ENCODE measurements at places on chromosomes 3 and 15.

- DNase-seq = no peak
Observed at GRCh38 chr3:167992381-167992780, 103.3 kb downstream of the GOLIM4 start.

- DNase-seq = no peak
Observed at GRCh38 chr3:59381282-59381681, 331.5 kb upstream of the CFAP20DC start.

- DNase-seq = no peak
Observed at GRCh38 chr3:9080163-9080562, 116.9 kb upstream of the RAD18 start.

- no peak for DNase-seq
Observed at GRCh38 chr3:94063496-94064119, 747 bp downstream of the NSUN3 start.

DNA sequence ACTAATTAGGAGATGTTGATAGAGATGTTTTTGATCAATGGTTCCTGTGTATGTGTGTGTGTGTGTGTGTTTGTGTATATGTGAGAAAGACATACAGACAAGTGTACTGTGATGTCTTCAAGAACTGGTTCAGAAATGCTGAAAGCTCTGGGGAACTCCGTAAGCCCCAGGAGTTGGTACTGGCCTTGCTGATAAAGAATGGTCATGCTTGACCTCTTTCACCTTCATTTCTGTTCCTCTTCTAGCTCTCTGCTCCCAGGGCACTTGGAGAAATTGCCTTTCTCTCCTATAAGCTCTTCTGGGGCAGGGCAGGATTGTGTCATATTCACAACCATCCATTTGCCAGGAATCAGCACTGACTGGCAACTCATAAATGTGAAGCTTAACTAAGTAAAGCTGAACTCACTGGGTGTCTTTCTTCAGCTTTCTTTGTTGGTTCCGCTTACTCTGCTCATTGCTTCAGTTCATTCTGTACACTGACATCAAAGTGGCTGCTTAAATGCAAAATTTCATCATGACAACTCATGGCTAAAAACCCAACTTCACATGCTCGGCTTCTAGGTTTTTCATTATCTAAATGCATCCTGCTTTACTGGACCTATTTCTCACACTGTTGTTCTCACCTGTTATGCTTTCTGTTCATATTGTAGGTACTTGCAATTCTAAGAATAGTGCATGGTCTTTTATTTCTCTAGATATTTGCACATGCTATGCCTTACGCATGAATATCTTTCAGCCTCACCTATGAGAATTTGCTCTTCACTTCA is 162.1 kb upstream of the LYSMD4 start:
- no peak for DNase-seq

- DNase-seq = no peak
Observed at GRCh38 chr3:131072099-131072559, 45.5 kb downstream of the NEK11 start.

- no peak for DNase-seq
Observed at GRCh38 chr3:188183452-188183851, 29.5 kb downstream of the LPP start.

GRCh38 chr3:157958457-157958856 is 147.8 kb downstream of the SHOX2 start:
- no peak for DNase-seq

DNA sequence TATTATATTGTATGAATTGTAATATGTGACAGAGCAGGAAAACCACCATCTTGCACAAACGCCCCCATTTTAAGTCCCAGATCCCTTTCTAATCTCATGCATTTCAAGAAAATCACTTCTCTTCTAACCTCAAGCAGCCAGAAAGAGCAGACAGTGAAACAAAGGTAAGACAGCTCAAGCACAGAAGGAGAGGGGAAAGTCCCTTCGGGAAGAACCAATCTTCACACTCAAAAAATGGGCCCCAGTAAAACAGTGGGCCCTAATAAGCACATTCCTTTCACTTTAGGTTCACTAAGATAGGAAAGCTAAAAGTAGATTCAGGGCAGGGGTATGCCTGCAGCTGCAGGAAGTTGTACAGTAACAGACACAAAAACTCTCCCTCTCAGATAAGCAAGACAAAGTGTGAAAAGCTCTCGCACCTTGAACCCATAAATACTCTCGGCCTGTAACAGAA is 1268.7 kb downstream of the SI start:
- no peak for DNase-seq

DNA sequence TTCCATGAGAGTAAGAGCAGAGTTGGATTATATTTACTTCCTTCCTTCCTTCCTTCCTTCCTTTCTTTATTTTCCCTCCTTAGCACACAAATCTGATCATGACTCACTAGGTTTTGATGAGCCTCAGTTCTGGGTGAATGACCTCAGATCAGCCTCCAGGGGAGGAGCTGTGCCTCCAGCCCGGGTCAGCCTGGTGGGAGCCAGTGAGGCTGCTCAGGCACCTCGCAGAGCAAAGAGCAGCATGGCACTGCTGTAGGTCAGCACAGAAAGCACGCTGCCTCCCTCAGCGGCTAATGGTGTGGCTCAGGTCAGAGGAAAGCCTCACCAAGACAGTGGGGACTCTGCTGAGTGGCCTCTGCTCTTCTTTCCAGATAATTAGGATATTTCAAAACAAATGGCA is 108.5 kb downstream of the SYNPR start:
- DNase-seq = no peak

DNA sequence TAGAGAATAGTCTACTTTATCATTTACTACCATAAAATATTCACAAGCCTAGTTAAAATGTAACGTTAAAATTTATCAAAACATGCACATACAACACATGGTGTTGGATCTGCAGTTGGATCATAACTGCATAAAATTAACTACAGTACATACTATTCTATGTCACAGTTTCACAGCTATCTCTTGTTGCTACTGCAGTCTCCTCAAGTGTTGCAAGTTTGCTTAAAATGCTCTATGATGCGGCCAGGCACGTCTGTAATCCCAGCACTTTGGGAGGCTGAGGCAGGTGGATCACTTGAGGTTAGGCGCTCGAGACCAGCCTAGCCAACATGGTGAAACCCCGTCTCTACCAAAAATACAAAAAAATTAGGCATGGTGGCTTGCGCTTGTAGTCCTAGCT is 10.3 kb downstream of the PPP1R2 start:
- no peak for DNase-seq

DNA sequence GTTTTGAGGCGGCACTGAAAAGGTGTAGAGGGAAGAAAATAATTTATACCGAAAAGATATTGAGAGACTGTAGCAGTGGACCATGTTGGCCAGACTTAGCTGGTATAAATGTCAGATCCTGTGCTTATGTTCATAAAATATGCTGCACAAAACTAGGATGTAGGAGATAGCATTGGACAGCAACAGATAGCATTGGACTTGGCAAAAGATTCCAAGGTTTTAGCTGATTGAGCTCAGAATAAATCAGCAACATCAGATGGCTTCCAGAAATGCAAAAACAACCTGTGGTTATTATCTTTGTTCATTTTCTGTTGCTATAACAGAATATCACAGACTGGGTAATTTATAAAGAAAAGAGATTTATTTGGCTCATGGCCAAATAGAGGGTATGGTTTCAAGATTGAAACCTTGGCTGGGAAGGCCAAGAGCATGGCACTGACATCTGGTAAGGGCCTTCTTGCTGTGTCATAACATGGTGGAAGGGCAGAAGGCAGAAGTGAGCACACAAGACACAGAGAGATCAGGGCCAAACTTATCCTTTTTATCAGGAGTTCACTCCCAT is 34.7 kb downstream of the SLC28A1 start:
- no peak for DNase-seq

- DNase-seq = no peak
Observed at GRCh38 chr3:25781758-25782594, 1.3 kb downstream of the NGLY1 start.

- DNase-seq = no peak
Observed at GRCh38 chr3:10116138-10116460, 624 bp downstream of the BRK1 start.

GRCh38 chr3:10473581-10474274 is 31.7 kb downstream of the ATP2B2 start:
- DNase-seq = no peak

- DNase-seq = no peak
Observed at GRCh38 chr3:188507244-188507720, 353.3 kb downstream of the LPP start.

- no peak for DNase-seq
Observed at GRCh38 chr3:146598535-146598934, 6.6 kb downstream of the PLSCR5 start.

DNA sequence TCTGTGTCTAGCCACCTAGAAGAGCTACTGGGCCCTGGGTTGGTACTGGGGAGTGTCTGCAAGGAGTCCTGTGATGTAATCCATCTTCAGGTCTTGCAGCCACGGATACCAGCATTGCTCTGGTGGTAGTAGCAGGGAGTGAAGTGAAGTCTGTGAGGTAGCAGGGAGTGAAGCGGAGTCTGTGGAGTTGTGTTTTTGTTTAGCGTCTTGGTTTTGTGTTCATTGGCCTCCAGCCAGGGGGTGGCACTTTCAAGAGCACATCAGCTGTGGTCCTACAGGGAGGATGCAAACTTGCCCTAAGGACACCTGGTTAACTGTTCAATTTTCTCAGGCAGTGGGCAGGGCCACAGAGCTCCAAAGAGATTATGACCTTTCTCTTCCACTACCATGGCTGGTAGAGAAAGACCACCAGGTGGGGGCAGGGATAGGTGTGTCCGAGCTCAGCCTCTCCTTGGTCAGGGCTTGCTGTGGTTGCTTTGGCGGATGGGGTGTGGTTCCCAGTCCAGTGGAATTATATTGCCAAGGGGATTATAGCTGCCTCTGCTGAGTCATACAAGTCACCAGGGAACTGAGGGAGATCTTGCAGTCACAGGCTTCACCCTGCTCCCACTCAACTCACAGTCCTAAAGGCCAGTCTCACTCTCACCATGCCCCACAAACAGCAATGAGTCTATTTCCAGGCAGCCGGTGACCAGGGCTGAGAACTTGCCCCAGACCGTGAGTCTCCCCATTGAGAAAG is 424.7 kb downstream of the ZBBX start:
- no peak for DNase-seq

DNA sequence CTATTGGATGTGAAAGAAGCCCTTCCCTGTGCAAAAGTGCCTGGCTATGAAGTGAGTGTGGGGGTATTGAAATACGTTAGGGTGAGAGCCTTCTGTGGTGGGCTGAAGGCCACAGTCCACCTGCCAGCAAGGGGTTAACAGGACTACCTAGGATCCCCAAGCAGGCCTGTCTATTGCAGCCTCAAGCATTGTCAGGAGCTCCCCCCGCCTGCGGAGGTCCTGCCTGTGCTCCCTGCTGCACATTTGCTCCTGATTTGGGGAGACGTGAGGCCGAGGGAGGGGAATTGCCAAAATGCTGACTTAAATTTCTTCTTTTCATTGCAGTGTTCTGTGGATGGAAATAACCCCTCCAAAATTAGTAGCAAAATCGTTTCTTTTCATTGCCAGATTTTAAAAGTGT is 56.2 kb downstream of the GABRG3 start:
- DNase-seq = no peak

GRCh38 chr3:111303760-111304159 is 232.1 kb downstream of the NECTIN3 start:
- DNase-seq = no peak

- no peak for DNase-seq
Observed at GRCh38 chr3:30795176-30795575, 99.3 kb downstream of the GADL1 start.

- peak; percentile 77 for DNase-seq
Observed at GRCh38 chr3:195907684-195907933, 742 bp downstream of the TNK2 start.

DNA sequence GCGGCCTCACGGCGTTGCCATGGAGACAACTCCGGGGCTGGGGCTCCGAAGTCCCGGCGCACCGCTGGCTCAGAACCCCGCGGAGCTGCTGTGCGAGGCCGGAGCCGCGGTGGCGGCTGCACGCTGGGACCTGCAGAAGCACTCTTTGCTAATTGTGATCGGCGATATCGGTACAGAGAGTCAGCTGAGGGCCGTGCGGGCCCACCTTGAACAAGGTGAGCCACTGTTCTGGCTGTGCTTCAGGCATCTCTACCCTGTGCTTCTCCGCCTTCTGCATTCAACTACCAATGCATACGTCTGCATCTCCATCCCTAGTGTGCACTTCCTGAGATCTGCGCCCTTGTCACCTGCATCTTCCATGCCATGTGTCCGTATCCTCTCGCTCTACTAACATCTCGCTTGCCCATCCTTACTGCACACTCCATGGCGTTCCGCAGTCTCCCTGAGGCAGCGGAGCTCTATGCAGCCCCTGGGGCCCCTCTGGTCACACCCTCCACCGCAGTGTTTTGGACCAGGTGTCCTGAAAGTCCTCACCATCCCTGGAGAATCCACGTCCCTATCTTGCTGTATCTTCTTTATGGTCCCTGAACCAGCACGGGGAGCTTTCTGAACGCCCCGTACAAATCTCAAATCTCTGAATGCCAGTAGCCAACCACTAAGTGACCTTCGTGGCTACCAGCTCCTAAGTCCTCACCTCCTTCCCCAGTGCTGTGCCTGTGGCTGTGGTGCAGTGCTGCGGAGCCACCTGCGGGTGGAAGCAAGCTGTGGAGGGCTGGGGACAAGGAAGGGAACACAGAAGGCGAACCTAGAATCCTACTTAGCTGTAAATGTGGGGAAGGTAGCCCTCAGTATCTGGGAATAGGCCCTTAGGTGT is 6.2 kb upstream of the MAP1A start:
- no peak for DNase-seq

DNA sequence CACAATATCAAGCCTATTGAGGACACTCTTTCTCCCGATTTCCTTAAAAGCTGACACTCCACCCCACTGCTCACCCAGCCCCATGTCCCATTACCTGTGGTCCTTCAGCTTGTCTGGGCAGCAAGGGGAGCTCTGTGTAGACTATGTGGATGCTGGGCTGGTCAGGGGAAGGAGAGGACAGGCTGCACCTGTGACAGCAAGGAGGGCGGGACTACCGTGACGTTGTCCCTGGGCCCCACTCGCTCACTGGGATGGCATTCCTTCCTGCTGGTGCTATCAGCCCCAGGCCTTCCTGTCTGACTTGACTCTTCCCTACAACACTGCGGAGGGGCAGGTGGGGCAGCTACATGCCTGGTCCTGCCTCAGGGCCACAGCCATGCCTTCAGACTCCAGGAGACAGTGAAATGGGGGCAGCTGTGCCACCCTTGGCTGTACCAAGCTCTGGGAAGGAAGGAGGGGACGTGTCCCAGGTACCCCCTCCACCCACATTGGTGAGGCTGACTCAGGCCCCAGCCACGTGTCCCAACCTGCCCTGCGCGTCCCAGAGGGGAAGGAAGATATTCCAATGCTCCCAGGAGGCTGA is at the start of gene TMEM40:
Gene TMEM40 (minus strand): TSS at position 163 of the 583 bp plus-strand sequence. CDS start 9,427 bp downstream, outside the sequence.
- DNase-seq = no peak

DNA sequence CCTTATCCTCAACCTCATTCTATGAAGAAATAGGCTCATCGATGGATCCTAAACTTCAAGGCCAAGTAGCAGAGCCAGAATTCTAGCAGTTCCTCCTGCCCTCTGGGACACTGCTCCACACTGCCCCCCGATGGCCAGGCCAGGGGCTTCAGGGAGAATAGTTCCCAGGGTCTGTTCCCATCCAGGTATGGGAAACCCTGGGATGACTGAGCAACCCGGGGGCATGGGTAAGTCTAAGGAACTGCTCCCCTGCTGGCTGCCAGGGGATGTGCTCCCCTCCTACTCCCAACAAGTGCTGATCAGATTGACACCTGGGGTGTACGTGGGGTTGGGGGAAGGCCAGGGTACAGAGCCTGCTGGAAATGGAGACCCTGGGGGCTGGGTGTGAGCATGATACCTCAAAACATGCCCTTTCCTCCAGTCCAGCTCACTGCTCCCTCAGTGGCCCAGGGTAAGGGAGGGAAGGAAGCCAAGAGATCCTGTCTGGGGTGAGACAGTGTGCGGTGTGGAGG is 7.6 kb downstream of the ULK3 start:
- DNase-seq = no peak

- DNase-seq = no peak
Observed at GRCh38 chr15:86879250-86880229, 799.9 kb downstream of the AGBL1 start.

- DNase-seq = no peak
Observed at GRCh38 chr3:187531831-187532230, 138.4 kb downstream of the SST start.
